ENCODE measurements at places on chromosomes 5 and 9.

DNA sequence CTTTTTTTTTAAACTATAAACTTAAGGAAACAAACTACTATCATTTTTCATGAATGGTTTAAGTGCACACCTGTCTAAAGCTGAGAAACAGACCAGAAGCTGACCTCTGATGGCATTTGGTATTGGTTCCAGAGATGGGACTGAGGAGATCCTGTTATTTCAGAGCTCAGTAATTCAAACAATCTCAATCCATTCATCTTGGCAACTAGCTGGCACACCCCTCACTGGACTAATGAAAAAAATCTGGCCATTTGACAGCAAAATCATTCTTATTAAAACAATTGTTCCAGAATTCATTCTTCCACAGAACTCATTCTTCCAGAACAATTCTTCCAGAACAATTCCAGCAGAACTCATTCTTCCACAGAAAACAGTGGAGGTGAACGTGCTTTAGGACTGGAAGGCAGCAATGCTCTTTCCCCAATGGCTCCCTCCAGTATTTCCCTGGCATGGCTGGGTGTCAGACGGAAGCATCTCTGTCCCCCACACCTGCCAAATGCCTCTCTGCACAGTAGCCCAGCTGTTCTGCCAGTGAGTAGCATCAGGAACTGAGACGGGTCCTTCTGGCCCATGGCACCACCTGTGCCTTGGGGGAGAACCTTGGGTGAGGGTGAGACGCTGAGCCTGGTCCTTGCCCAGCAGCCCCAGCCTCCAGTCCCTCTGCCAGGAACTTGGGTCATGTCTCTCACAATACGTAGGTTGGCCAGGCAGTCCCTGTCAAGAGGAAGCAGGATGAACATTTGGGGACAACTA is 87.5 kb upstream of the EQTN start:
- DNase-seq: no peak

DNA sequence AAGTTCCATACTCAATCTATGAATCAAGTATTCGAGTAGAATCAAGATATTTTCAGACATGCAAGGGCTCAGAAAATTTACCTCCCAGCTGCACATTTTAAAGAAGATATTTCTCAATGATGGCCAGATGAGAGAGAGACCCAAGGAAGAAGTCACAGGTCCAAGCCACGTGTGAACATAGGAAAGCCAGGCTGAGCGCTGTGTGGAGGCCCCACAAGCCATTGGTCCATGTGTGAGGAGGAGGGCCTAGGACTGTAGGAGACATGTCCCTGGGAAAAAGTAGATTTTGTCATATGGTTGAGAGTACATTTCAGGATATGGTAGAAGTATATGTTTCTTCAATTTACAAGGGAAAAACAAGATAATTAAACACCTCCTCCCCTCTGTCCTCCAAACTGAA is 115.8 kb upstream of the RPS23 start:
- no peak for DNase-seq

DNA sequence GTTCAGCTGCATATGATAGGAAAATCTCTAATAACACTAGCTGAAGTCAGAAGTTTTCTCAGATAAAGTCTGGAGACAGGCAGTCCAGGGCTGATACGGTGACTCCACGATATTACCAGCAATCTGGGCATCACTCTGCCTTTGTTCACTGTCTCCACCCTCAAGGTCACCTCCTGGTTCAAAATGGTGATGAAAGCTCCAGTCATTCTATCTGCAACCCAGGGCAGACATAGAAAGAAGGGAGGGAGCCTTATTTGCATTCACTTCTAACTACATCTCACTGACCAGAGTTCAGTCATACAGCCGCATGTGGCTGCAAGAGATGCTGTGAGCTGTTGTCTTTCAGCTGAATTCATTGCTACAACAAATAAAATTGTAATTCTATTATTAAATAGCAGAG is 22.4 kb upstream of the GPR151 start:
- no peak for DNase-seq

GRCh38 chr9:118975736-118976135 is 393.5 kb downstream of the BRINP1 start:
- no peak for DNase-seq

DNA sequence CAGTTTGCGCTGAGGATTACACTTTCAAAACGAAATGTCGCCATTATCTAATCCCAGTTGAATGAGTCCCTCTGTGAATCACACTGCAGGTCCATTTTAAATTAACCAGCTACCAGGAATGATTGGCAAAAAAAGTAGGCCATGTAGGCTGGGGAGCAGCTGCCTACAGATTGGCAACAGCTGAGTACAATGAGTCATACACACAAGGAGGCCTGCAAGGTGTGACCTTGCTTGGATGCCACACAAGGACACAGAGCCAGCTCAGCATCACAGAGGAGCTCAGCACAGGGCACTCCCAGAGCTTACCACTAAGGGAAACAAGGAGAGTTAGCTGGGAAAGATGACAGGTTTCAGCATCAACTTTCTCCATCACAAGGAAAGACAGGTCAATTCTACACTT is 12.9 kb downstream of the HAVCR1 start:
- DNase-seq: no peak

DNA sequence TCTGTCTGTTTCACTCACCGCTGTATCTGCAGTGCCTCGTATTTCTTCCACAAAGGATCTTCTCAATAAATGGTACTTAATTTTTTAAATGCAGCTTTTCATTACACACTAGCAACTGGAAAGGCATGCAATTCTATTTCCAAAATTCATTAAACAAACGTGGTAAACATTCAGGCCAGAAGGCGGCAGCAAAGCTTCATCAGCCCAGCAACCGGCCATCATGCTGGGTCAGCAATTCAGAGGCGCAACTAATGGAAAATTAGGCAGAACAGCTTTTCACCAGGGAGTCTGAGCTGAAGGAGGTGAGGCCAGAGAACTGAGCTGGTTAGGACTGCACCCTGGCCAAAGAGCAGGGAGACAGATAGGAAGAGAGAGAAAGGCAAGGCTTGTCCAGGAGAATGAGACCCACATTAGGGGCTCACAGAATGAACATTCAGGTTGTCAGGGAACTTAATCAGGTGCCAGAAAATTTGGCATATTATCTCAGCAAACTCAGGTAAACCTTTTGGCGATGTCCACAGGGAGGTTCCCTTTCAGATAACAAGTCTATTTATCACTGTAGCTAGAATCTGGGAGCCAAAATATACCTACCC is 17.7 kb upstream of the RNF180 start:
- peak; percentile 20 for DNase-seq

GRCh38 chr9:99155736-99156135 is 50.8 kb downstream of the TGFBR1 start:
- no peak for DNase-seq

DNA sequence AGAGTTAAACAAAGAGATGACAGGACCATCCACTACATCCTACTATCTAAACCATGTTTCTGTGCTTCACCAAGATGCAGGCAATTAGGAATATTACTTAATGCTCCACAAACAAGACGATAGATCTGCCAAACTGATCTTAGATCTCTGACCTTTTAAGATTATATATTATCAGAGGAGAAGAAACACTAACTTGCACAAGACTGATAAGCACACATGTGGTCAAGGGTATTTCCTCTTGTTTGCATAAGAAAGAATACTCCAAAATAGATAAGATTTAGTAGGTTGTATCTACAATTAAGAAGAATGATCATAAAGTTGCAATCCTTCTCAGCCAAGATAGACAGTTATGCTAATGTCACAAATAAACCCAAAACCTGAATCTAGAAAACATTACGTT is 601.0 kb upstream of the ACO1 start:
- DNase-seq: no peak

DNA sequence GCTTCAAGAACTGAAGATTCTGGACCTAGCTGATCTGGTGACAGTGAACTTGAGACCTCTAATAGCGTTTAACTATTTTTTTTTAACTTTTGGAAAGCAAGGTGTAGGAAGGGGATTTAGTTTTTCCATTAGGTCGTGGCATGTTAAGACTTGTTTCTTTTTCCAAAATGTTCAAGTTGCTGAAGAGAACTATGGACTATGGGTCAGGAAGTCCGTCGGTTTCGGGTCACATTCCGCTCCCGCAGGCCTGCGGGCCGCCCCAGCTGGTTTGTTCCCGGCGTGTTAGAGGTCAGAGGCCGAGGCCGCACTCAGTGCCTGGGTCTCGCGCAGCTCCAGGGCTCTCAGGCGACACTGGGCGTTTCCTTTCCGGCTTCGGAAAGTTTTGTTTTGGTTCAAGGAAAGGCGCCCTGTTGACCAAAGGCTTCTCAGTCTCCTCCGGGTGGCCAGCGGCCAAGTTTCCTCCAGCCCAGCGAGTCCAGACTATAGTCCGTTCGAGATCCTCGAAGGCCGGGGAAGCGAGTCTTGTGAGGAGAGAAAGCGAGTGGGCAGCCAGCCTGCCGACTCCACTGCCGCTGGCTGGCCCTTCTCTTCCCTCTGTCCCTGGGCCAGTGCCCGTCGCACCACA is 586 bp upstream of the FCHO2 start:
- no peak for DNase-seq

DNA sequence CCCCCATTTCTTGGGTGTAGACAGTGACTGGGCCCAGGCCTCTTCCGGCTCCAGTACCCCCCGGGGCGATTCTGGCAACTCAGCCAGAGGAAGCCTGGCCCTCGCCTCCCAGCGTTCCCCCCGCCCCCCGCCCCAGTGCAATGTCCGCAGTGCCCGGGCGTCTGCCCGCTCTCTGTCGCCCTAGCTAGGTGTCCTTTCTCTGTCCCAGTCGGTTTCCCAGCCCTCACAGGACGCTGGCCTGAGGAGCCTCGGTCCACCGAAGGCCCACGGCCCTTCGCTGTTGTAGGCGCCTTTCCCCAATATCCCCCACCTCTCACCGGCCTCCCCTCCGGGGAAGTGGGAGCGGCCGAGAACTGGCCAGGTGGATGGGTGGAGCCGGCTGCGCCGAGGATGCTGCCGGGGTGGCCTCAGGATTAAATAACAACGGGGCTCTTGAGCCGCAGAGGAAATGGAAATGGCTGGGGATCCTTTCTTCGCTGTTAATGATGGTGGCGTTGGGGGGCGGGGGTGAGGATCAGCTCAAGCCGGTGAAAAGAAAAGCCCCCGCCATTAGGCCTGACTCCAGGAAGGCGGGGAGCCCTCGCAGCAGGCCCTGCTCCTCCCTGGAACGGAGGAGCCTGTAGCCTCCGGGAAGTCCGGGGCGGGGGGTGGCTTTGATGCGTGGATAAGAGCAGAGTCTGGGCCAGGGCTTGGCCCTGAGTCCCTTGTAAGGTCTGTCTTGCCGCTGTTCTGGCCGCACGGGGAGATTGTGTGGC is 1.1 kb upstream of the SPRY4 start:
- no peak for DNase-seq
